CD14-positive monocyte (primary cell): ENCODE measurements at places on chromosomes 7 and 10.
A peak's percentile ranks its signal among the peaks of the same experiment; 100 is the strongest.

- peak; percentile 58 for DNase-seq
Observed at GRCh38 chr10:133260895-133261725, 15.6 kb downstream of the ADAM8 start.

GRCh38 chr10:95411635-95412034, 120.8 kb upstream of the PDLIM1 start:
- DNase-seq: no peak

DNA sequence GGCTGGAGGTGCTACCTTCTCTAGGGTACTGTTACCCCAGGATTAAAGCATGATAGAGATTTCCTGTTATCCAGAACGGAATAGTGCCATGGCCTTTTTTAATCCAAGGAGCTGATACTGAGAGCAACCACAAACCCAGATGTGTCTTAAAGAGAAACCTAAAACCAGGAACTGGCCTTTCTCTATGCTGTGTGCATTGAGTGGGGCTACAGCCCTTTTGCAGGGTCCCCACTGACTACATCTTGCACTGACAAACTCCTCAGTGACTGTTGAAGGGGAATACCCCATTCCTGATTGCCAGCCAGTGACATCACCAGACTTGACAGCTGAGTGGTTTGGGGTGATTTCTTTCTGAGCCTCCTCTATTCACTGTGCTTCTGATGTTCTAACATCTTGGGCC, 81.9 kb upstream of the CAPZA2 start:
- no peak for DNase-seq

DNA sequence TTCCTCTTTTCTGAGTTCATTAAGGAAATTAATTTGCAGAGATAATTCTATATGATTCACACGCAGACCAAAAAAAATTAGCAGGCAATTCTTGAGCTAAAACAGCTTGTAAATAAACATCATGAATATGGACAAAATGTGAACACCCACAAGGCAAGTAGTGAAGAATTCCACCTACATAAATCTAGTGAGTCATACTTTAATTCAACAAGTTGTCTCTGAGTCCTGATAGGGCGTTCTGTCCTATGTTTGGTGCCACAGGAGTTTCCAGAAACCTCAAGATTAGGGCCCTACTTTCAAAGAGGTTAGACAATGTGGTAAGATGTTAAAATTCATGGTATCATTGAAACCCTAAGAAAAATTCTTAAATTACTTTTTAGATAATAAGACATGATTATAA, 122.3 kb downstream of the SGMS1 start:
- no peak for DNase-seq

- DNase-seq: peak; percentile 56
Observed at GRCh38 chr7:39951226-39952194, 1.5 kb downstream of the CDK13 start.

DNA sequence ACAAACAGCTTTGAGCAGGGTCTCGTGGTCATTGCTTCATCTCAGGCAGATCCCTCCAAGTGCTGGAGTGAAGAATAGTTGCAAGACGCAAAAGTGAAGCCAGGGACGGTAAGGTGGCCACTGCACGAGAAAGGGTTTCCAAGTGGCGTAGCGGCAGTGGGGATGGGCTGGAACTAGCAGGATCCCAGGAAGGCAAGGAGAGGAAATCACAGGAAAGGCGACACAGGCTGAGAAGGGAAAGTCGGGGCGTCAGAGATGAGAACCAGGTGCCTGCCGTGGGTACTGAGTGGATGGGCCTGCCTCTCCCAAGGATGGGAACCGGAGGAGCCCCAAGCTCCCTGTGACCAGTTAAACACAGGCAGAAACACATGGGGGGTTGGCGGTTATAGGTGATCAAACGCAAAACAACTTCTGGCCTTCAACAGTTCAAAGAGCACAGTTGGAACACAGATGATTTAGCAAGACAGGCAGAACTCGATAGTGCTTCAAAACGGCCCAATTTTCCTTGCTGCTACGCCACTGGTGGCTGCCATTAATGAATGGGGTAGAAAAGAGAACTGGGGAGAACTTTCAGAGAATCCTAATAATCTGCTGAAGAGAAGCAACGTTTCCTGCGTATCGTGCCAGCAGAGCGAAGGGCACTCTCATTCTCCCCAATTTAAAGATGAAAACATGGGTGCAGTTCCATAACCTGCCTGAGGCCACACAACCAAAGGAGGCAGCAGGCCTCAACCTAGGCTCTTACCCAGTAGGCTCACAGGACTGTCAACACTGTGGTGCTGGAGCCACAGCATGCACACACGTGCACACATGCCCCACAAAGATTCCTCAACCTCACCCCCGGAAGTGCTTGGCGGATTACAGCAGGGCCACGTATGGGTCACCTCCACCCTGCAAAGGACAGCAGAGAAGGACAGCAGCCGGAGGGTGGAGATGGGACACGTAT, 61.9 kb downstream of the MAD1L1 start:
- DNase-seq: no peak

DNA sequence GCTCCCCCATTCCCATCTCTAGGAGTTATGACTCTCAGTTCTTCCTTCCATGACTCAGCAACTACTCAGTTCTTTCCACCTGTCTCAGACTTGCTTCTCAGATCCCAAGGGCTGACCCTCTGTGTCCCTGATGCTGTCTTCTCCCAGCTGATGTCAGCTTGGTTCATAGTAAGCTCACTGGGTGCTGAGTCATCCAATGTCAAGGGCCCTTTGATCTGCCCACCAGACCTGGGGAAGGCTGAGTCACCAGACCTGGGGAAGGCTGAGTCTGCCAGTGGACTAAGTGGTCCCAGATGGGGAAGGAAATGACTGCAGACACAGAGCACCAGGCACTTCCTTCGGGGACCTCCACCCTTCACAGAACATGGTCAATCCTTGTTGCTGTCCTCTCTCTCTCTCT, 76.1 kb upstream of the ZEB1 start:
- peak; percentile 67 for DNase-seq

GRCh38 chr10:101441541-101442455, 87.8 kb downstream of the BTRC start:
- no peak for DNase-seq

- DNase-seq: peak; percentile 65
Observed at GRCh38 chr10:92756201-92757065, 66.7 kb downstream of the HHEX start.

GRCh38 chr7:127884066-127884559, 147.1 kb downstream of the LRRC4 start:
- no peak for DNase-seq

DNA sequence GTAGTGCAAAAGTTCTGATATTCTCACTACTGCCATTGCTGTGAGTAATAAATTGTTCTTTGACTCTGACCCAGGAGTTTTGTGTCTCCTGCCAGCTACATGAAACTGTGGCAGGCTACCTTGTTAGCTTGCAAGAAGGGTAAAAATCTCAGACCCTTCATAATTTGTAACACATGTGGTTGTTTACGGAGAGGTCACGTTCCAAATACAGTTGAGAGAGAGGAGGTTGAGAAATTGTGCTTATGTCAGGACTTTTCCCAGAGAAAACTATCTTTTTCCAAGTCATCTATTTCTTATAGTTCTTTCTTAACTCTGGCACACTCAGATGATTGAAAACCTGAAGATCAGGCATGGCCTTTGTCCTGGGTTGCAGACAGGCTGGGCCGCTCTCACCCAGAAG, 114.4 kb upstream of the SVIL start:
- no peak for DNase-seq

GRCh38 chr10:68792115-68792514, 35.2 kb upstream of the STOX1 start:
- DNase-seq: no peak

DNA sequence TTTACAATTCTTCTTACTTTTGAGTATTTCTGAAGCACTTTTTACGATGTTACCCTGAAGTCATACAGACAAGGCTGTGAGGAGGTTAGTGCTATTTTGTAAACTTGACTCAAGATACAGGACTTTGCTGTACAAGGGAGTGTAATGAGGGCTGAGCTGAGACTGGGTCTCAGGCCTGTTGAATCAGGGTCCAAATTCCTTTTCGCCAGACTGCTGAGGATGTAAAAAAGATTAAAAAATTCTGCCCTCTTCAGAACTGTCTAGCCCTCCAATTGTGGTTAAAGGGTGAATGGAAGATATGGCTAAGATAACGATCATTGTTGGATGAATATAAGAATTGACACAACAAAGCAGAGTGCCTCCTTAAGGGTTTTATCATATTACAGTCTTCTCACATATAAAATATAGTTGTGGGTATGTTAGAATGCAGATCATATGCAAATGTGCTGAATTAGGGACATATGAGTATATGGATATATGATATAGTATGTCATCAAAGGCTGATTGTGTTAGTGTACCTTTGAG, 165.4 kb downstream of the SUGCT start:
- no peak for DNase-seq

DNA sequence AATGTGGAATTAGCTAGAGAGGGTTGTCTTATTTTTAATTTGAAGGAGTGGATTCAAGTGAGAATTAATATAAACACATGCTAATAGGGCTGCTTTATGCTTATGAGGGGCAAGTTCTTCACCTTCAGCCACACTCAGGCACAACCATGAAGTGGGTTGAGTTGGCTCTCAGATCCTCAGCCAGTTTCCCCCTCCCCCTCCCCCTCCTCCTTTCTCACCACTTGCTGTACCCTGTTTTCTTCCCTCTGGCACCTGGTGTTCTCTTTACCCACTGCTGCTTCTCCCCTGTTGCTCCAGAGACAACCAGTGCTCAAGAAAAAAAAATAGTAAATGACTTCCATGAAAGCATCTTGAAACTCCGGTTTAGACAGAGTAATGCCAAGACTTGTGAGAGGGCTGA, 1083.3 kb downstream of the CNTNAP2 start:
- DNase-seq: no peak

DNA sequence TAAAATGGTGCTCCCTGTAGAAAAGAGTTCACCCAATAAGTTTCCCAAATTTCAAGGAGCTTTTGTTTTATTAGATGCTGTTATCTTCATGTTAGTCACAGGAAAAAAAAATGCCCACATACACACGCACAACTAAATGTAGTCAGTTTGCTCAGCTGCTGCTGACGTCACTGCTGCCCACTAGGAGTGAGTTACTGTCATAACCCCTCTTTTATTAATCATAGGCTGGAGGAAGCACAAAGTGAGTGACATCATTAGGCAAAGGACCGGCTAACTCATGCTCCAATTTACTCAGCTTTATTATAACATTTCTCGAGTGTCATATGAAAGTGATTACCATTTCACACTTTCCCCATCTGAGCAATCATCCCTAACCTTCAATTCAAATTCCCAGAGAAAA, 6.7 kb upstream of the INHBA start:
- peak; percentile 70 for DNase-seq

- DNase-seq: no peak
Observed at GRCh38 chr7:17502213-17503060, 204.0 kb downstream of the AHR start.

DNA sequence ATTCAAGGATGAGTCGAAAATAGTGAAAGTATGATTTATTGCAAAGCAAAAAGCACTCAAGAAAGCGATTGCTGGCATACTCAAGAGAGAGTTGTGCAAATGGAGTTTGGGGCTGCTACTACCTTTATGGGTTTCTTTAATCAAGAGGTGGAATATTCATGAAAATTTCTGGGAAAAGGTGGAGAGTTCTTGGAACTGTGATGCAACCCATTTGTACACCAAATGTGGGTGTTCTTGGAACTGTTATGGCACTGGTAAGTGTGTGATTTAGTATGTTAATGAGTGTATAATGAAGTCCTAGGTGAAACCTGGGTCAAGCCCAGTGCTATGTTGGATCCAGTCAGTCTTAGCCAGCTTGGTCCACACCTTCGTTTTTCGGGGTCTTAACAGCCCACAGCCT, 3.4 kb upstream of the VOPP1 start:
- no peak for DNase-seq

DNA sequence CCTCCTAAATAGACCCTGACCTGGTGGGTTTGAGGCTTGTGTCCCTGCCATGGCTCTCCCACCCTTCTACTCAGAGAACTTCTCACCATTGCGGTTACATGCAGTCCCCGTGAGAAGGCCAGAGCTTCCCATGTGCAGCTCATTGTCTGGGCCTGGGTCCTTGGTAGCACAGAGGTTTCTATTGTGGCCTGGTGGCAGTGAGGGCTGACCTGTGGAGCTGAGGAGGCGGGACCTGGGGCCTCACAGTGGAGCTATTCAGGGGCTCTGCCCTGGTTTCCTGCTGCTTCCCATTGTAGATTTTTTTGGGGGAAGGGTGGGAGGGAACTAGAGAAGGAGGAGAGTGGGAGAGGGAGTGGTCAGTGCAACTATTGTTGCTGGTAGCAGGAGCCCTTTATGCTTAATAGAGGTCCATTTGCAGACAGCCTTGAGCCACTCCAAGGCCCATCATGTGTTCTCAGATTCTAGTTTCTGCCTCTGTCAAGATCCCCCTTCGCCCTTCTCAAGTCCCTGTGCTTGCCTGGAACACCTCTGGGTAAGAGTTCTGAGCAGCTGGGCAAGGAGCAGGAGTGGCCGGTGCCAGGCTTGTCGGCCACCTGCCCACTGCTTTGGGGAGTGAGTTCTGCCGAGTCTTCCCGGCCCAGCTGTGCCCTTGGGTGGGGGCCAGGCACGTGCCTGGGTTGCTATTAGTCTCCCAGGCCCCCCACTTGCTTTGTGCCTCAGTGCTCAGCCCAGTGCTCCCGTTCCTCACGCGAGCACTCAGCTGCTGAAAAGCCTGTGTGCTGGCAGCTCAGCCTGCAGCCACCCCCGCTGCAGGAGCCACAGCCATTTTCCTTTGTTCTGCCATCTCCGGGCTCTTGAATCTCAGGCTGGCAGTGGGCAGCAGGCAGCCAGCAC, 10.7 kb downstream of the TSPAN14 start:
- DNase-seq: no peak
